ENCODE measurements at places on chromosomes 16 and 17.
A peak's percentile ranks its signal among the peaks of the same experiment; 100 is the strongest.

DNA sequence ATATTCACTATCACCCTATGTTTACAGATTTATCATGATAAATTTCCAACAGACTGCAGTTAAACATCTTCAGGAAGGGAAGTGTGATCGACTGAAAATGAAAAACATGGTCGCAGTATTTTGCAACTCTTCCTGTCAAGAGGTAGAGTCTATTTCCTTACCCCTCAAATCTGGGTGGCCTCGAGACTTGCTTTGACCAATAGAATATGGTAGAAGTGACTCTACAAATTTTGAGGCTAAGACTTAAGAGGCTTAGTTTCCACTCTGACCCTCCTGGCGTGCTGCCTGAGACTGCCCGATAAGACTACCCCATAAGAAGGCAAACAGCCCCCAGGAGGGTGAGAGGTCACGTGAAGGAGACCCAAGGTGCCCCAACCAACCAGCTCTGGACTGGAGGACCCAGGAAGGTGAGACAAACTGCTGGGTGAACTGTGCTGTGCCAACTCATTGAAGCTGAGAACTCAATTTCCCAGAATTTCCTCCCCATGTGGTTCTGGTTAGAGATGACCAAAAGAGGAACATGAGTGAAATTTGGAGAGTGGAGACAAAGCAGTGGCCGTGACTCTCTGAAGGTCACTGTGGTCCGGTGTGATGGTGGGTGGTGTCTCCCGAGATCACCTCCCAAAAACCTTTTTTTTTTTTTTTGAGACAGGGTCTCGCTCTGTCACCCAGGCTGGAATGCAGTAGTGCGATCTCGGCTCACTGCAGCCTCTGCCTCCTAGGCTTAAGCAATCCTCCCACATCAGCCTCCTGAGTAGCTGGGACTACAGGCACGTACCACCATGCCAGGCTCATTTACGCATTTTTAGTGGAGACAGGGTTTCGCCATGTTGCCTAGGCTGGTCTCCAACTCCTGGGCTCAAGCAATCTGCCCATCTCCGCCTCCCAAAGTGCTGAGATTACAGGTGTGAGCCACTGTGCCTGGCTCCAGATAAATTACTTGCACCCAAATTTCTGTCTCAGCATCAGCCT, 38.2 kb upstream of the LITAF start:
- no peak for DNase-seq

DNA sequence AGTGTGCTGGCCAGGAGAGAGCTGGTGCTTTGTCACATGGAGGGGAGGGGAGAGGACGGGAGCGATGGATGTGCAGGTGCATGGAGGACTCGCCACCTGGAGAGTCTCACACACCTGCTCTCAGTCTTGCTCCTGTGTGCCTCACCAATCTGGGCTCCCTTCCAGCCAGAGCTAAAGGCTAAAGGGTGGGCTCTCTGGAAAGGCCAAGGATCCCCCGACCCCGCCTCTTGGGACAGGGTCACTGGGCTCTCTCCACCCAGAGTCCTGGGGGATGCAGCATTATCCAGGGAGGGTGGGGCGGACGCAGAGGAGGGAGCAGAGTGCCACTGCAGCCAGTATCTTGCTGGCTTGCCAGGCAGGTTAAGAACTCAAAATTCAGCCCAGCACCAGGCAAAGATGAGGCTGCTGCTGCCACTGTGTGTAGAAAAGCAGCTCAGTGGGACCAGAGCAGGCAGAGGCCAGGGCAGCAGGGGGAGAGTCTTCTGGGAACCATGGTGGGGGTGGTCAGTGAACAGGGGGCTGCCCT, 5.4 kb upstream of the STAT5B start:
- DNase-seq, result no peak

GRCh38 chr16:30368122-30368791, 2.0 kb downstream of the TBC1D10B start:
- DNase-seq, result peak; percentile 71

GRCh38 chr17:19237389-19238166, 412 bp downstream of the EPN2 start:
- peak; percentile 28 for DNase-seq

DNA sequence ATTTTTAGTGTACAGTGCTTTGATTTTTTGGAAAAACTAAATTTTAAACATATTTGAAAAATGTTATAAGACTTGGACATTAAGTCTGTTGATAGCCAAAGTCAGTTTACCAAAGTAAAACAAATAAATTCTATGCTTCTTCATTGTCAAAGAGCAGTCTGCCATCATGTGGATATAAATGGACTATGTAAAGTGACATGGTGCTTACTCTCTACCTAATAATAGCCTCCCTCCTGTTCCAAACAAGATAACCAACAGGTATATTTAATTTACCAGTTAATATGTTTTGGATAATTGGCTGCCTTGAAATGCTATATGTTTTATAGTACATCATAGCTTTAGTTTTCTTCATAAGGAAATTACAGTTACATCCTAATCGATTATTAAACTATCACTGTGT, 15.9 kb downstream of the TAF15 start:
- no peak for DNase-seq

- DNase-seq, result peak; percentile 70
These were observed 3.2 kb downstream of the ACTG1 start for GRCh38 chr17:81509207-81509971.

- no peak for DNase-seq
These were observed 250.6 kb downstream of the UTP18 start for GRCh38 chr17:51510940-51511339.

GRCh38 chr17:47929218-47930000, 12.0 kb upstream of the PNPO start:
- no peak for DNase-seq

- no peak for DNase-seq
These were observed 3.5 kb upstream of the ABR start for GRCh38 chr17:1183171-1183873.

- peak; percentile 4 for DNase-seq
These were observed 239.4 kb upstream of the HSBP1 start for GRCh38 chr16:83568345-83568744.

DNA sequence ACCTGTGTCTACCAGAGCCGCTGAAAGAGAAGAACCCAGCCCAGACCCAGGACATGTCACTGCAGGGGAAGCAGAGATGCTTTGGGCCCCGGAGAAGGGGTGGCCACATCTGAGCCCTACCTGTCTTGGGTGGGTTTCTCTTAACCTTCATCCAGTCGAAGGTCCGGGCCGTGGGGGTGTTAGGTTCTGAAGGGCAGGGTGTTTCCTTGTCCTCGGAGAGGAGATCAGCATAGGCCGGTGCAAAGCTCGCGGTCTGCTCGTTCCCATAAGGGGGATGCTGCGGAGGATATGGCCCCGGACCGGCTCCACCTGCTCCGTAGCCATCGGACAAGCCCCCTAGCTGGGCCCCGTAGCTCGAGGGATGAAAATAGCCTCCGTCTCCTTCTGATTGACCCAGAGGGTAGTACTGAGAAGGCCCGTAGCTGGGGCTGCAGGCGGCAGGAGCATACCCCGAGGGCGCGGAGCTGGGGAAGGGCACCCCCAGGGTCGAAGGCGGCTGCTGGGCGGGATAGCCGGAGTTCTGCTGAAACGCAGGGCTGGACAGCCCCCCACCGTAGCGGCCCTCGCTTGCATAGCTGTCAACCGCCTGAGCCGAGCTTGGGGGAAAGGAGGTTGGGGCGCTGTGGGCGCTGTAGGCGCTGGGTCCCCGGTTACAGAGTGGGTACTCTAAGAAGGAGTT, 464 bp downstream of the HOXB1 start:
- DNase-seq, result no peak

Data from M059J (cell line).